Stimulated activated CD4-positive, alpha-beta T cell treated with anti-CD3 and anti-CD28 coated beads, Interleukin-2, amount 100 ng/mL, for 4 hours (primary cell): ENCODE measurements at places on chromosomes 16 and 17.

- no peak for DNase-seq
Measured at GRCh38 chr17:78146471-78146869, 285 bp downstream of the C17orf99 start.

DNA sequence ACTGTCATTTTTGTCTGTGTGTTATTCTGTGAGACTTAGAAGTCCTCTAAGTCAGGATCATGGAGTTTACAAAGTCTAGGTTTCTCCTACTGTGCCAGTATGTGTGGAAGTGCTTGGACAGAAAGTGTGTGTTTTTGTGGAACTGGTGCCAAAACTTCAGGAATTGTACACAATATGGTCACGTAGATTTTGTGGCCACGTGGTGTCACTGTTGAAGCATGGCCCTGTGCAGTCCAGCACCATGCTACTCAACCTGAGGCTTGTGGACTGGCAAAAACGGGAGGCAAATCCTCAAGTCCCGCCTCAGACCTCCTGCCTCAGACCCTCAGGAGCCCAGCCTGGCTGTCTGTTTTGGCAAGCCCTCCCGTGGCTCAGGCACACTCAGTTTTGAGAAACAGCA lies 16.7 kb upstream of the ALKBH5 start:
- DNase-seq = no peak

DNA sequence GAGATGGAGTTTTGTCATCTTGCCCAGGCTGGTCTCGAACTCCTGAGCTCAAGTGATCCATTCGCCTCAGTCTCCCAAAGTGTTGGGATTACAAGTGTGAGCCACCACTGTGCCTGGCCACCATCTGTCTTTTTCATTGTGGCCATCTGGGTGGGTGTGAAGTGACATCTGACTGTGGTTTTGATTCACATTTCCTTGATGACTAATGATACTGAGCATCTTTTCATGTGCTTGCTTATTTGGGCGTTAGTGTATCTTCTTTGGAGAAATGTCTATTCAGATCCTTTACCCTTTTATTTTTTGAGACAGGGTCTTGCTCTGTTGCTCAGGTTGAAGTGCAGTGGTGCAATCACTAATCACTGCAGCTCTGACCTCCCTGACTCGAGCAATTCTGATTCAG lies 53.9 kb upstream of the ERN1 start:
- DNase-seq = no peak

- DNase-seq = no peak
Measured at GRCh38 chr17:73248532-73248931, 13.1 kb downstream of the CPSF4L start.

DNA sequence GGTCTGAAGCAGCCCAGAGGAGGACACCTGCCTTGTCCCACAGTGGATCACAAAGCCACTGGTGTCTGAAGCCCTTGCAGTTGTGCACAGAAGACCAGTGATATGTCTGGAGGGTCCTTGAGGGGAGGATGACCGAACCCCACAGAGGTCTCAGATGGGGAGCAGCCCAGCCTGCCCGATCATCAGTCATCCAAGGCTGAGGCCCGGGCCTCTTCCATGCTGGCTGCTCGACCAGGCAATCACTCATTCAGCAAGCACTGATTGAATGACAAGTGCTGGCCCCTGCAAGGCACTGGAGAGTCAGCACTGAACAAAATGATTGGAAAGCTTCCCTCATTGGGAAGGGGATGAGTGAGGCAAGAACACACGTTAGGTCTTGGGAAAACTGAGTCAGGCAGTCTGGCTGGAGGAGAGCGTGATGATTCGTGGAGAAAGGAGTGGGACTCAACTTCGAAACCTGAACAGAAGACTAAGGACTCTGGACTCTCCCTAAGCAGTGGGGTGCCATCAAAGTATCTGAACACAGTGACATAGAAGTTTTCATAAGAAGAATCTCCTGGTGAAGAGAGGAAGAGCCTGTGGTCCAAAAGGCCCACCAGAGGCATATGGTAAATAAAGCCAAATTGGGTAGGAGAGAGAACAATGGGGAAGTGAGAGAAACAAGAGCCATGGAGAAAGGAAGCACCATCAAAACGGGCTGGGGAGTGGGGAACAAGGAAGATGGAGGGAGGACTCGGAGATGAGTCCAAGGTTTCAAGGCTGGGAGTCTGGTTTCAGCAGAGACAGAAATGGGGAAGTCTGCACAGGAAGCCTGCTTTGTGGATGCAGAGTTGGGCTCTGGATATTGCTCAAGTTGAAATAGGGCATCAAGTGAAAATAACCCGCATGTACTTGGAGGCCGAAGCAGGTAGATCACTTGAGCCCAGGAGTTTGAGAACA lies 10.2 kb downstream of the PIK3R5 start:
- DNase-seq = no peak

DNA sequence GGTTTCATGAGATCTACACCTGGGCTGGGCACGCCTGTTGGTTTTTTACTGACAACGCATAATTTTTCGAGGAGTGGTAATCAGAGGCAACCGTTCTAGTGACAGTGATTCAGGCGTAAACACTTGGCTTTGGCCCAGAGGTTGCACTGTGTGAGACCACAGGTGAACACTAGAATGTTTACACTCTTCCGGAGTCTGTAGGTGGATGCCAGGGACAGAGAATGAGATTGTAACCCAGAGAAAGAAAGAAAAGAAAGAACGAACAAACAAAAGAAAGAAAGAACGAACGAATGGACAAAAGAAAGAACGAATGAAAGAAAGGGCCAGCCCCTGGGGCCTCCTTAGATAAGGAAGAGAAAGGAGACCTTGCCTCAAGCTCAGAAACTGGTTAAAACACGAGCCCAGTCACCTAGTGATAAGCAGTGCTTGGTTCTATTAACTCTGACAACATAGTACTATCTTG lies 113.2 kb downstream of the PRKCB start:
- DNase-seq = peak; percentile 36

DNA sequence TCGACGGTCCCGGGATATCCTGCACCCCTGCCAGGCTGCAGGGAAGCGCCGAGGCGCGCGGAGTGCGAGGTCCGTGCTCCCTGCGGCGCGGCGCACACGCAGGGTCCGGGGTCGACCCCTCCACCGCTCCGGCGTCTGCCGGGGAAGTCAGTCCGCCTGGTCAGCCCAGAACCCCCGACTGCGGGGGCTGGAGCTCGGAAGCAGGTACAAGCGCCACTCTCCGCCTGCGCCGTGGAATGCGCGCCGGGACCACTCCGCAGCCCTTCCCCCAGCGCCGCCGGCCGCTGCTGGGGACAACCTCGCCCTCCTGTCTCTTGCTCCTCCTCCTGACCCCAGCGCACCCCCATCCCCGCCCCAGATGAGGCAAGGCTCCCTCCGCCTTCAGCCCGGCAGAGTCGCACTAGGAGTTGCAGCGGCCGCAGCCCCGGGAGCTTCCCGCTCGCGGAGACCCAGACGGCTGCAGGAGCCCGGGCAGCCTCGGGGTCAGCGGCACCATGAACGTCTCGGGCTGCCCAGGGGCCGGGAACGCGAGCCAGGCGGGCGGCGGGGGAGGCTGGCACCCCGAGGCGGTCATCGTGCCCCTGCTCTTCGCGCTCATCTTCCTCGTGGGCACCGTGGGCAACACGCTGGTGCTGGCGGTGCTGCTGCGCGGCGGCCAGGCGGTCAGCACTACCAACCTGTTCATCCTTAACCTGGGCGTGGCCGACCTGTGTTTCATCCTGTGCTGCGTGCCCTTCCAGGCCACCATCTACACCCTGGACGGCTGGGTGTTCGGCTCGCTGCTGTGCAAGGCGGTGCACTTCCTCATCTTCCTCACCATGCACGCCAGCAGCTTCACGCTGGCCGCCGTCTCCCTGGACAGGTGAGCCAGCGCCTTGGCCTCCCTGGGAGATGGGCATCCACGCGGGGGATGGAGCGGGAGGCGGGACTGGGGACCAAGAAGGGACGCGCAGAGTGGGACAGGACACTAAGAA lies at the start of gene GALR2:
TSS of gene GALR2 (plus strand) at position 392 of the 974 bp plus-strand sequence. CDS start at position 495, 103 bp downstream.
- no peak for DNase-seq

DNA sequence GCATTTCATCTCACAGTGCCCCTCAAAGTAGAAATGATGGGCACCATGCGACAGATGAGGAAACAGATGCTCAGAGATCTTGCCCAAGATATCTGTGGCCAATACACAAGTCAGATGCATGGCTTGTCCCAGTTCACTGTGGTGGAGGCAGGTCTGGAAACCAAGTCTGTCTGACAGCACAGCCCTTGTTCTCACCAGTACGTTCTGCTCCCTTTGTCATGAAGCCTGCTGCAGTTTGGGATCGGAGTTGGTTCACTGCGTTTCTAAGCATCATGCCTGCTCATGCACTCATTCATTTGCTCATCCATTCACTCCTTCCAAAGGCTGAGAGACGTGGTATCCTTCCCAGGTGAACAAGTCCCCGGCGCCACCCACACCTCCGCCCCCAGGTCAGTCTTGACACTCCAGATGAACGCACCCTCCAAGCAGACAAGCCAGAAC lies 27.2 kb upstream of the MEAK7 start:
- no peak for DNase-seq

DNA sequence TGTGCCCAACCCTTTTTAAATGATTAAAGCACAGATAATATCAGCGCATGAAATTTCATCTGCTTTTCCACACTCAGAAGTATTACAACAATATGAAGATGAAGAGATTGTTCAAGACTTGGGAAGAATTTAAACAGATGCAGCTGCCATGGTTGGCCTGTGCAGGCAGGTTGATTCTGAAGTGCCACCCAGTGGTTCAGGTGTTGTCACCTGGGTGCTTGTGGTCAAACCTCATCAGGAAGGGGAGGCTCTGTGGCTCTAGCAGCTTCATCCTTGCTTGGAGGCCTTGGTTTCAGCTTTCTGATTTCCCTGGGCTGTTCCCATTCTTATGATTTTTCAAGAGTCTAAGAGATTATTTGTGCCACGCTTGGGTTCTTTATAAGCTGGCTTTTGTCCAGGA lies 22.2 kb upstream of the CLEC18C start:
- no peak for DNase-seq

DNA sequence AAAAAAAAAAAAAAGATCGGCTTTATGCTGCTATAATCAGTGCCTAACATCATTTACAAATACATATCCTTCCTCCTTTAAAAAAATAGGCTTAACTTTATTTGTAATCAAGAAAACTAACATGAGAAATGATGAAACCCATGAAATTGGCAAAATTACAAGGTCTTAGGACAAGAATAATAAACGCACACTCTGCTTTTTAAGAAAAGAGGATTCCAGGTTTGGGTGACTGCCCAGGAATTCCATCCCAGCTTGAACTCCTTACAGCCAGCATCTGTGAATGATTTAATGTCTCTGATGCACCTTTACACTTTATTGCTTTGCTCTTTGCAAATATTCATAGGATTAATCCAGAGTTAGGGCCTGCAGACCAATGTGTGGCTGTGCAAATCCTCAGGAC lies 196.0 kb downstream of the CBLN1 start:
- DNase-seq = no peak

GRCh38 chr16:78984887-78985464 lies 615.6 kb downstream of the MAF start:
- DNase-seq = no peak

GRCh38 chr16:66360624-66361324 lies 5.7 kb upstream of the CDH5 start:
- DNase-seq = no peak

GRCh38 chr16:67989322-67990017 lies 9.2 kb upstream of the DPEP3 start:
- DNase-seq = no peak

GRCh38 chr17:78335209-78335608 lies 24.7 kb downstream of the SOCS3 start:
- DNase-seq = no peak

GRCh38 chr17:1186214-1186820 lies 6.5 kb upstream of the ABR start:
- DNase-seq = no peak

DNA sequence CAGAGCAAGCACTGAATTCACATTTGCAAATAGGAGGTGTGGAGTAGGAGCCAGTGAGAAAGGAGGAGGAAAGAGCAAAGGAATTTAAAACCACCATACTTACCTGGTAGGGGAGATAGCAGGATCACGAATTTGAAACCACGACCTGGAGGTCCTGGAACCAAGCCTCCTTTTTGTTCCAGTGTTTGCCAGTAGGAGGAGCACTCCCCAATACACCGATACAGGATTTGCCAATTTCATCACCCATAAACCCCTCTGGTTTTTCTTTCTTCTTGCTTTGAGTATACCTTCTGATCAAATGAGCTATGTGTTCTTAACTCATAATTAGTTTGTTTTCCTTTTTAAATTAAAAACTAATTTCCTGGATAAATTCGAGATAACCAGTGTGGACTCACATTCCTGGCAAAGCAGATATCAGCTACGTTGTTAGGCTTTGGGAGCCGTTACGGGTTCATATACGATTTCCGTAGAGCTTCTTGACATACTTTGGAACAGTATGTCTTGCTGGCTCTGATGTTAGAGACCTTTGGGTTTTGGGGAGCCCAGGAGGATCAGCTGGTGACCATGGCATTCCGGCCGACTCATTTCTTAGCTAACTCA lies 22.7 kb downstream of the BCO1 start:
- DNase-seq = no peak

GRCh38 chr16:11051879-11052808 lies 107.8 kb downstream of the CLEC16A start:
- DNase-seq = peak; percentile 6

DNA sequence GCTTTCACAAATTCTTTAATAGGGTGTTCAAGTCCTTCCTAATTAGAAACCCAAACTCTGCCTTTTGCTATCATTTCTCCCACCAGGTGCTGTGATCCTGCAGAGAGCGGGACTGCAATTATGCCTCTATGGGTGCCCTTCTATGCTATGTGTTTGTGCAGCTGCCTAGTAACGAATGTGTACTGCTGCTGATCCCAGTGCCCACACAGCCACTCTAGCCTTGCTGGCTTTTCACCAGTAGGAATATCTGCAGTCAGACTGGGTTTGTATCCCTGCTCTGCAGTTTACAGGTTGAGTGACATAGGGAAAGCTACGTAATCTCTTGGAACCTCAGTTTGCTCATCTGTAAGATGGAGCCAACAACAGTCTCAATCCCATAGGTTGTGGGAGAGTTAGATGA lies 179.6 kb upstream of the IRX3 start:
- DNase-seq = no peak

- no peak for DNase-seq
Measured at GRCh38 chr17:1228781-1229348, 41.4 kb upstream of the BHLHA9 start.

DNA sequence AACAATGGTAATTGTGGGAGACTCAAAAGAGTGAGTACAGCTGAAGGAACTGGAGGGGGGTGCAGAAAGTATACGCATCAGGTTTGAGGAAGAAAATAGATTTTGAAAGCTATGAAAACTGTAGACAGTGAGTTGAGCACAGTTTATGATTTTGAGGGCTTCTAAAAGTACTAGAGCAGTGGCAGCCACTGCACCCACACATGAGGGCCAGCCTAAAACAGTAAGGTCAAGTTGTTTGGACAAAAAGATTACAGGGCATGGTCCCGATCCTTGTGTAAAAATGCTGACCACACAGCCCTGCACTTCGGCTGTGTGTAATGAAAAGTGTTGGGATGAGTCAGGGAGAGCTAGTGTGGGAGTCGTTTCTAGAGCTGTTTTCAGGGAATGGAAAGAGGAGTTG lies 2282.1 kb downstream of the TP53TG3F start:
- DNase-seq = no peak

- DNase-seq = no peak
Measured at GRCh38 chr17:75922173-75922961, 17.7 kb upstream of the MRPL38 start.

- DNase-seq = no peak
Measured at GRCh38 chr17:50570528-50570927, 10.0 kb downstream of the CACNA1G start.

- no peak for DNase-seq
Measured at GRCh38 chr16:55444754-55445485, 34.1 kb upstream of the MMP2 start.

- no peak for DNase-seq
Measured at GRCh38 chr17:28610376-28610775, 3.6 kb downstream of the RSKR start.
